GM23248 (cell line): ENCODE measurements at places on chromosomes 12 and 14.

GRCh38 chr12:7806863-7807487, 17.8 kb downstream of the NANOG start:
- DNase-seq, result peak; percentile 74

GRCh38 chr12:46267575-46267824, 1.3 kb downstream of the SLC38A1 start:
- no peak for DNase-seq

DNA sequence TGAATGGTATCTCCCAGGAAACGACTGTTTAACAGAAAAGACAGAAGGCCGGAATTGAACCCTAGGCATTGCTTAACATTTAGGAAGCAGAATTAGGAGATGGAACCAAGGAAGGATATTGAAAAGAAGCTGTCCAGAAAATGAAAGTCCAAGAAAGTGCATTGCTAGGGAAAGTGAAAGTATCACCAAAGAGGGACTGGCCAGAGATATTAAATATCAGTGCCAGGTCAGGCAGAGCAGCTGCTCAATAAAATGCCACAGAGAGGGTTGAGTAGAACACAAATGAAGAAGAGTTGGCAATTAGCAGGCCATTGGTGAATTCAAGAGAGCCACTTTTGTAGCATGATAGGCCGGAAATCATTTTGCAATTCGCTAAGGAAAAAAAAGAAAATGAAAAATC, 101.6 kb downstream of the CFAP54 start:
- DNase-seq, result no peak

GRCh38 chr12:16300122-16300521, 22.6 kb upstream of the SLC15A5 start:
- peak; percentile 71 for DNase-seq

DNA sequence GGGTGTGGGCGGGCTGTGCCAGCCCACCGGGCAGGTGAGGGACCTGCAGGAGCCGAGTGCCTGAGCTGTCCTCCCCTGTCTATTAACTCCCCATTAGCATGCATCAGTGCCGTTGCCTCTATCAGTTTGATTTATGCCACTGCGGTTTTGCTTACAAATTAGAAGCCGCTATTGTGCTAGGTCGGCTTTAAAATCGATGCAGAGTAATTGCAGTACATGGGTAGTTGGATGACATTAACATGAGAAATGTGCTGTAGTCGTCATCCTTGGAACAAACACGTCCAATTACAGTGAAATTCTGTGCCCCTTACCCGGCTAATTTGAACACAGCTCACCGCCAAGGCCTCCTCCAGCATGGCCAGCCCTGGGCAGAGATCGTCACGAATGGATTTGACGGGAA, 145.8 kb downstream of the TSPAN9 start:
- no peak for DNase-seq

DNA sequence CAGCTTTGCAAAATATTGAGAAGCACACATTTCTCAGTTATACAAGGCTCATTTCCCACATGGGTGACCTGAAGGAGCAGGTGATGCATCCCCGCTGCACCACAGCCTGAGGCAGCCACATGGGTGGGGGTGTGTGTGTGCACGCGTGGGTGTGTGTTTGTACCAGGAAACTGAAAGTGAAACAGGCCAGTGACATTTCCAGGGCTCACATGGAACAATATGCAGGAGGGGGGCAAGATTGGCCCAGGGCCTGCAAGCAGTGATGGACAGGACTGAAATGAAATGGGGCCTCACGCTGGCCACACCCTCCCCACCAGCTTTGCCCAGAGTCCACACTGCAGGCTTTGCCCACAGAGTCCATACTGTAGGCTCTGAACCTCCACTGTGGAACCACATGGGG, 154.2 kb upstream of the PARP11 start:
- DNase-seq, result no peak
